ENCODE measurements at places on chromosomes 16 and 17. TPM values are rescaled to one million over a fixed set of nuclear protein-coding genes. Genes with fewer than 3 reads are reported as not detected.

- DNase-seq = no peak
These were observed 215.4 kb downstream of the SOX9 start for GRCh38 chr17:72336026-72336803.

GRCh38 chr17:74750327-74751069 is 2.1 kb downstream of the NHERF1 start:
- DNase-seq = no peak

Gene GLIS2
- total RNA-seq = 0.24 TPM

DNA sequence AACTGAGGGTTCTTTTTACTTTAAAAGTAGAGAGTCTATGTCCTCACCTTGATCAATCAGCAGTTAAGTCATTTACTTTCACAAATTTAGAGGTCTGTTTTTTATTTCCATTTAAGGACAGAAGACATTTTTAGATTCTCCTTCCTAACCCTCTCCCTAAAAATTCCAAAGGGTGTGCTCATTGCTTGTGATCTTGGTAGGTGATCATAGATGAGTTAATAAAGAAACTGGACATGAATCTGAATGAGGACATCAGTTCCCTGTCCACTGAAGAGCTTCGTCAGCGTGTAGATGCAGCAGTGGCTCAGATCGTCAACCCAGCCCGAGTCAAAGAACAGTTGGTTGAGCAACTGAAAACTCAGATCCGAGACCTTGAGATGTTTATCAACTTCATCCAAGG is 8.8 kb downstream of the RUNDC1 start:
- no peak for DNase-seq

Gene CDH8
- total RNA-seq = 1.3 TPM

Gene ASPHD1
- total RNA-seq = 2.6 TPM

DNA sequence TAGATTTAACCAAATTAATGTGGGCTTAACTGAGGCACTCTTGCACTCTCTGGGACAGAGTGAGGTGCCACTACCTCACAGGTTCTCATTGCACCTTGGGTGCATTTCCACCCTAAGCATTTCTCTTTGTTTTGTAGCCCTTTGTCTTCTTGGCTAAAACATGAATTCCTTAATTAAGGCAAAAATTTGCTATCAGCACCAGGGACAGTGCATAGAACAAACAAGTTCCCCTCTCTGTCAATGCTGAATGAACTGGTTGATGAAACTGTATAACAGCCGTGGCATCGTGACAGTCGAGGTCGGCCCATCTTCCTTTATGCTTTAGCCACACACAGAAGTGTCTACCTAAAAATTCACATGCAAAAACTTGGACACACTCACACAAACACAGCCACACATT is 74.8 kb downstream of the HS3ST2 start:
- DNase-seq = no peak

Gene SLC52A1
- not detected for total RNA-seq

Gene ITGB4
- total RNA-seq = 0.36 TPM

GRCh38 chr17:54544249-54544648 is 356.4 kb upstream of the TOM1L1 start:
- no peak for DNase-seq

GRCh38 chr16:63426275-63426870 is 1390.1 kb upstream of the CDH8 start:
- no peak for DNase-seq

Gene PLSCR3
- 20.8 TPM for total RNA-seq

DNA sequence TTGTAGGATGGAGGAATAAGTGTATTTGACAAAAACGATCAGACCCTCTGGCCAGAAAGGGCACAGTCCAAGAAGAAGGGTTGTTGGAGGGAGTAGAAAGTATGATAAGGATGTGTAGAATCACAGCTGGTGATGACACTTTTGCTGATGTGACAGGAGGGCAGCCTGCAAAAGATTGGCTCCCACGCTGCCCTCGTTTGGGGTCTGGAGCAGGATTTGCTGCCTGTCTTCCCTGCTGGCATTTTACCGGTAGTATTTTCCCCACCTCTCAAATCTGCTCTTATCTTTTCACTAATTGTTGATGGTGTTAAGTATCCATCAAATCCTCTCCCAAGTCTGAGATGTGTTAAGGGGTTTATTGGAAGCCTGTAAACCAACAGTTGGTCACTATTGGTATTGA is 208.8 kb downstream of the CCDC182 start:
- no peak for DNase-seq

GRCh38 chr16:86347090-86347489 is 163.2 kb upstream of the FOXF1 start:
- DNase-seq = peak; percentile 73

Gene WSCD1
- total RNA-seq = 0.20 TPM

Gene TNP2
- total RNA-seq = not detected

Gene C16orf89
- total RNA-seq = not detected

DNA sequence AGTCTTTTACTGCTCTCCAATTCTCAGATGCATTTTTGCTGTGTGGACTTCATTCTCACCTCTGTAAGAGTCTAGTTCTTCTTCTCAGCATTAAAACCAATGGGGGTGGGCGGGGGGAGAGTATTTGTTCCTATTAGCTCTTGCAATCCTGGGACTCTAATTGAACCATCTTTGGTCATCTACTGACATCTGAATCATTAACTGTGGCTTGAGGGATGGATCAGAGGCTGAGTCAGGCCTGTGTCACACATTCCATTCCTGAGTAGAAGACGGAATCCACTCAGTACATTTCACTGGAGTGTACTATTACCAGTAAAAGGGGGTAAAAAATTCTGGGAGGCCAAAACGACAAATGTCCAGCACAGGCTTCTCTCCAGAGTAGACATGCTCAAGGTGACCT is 12.8 kb upstream of the ZNF23 start:
- DNase-seq = peak; percentile 95

Gene SDR42E2
- total RNA-seq = not detected

Gene SLC5A11
- total RNA-seq = not detected

Gene NCOR1
- 54.2 TPM for total RNA-seq

GRCh38 chr16:26281381-26282110 is 589.8 kb downstream of the HS3ST4 start:
- no peak for DNase-seq

- DNase-seq = peak; percentile 21
These were observed 14.7 kb downstream of the LLGL2 start for GRCh38 chr17:75539967-75540729.

- no peak for DNase-seq
These were observed 164.8 kb downstream of the SNX29 start for GRCh38 chr16:12141073-12141951.

Gene GGT6
- total RNA-seq = not detected

- DNase-seq = no peak
These were observed 38.1 kb downstream of the RND2 start for GRCh38 chr17:43062984-43063638.

GRCh38 chr17:77783991-77784820 is 174.3 kb upstream of the TNRC6C start:
- no peak for DNase-seq

- DNase-seq = no peak
These were observed 166.4 kb downstream of the COPRS start for GRCh38 chr17:31692632-31693031.

DNA sequence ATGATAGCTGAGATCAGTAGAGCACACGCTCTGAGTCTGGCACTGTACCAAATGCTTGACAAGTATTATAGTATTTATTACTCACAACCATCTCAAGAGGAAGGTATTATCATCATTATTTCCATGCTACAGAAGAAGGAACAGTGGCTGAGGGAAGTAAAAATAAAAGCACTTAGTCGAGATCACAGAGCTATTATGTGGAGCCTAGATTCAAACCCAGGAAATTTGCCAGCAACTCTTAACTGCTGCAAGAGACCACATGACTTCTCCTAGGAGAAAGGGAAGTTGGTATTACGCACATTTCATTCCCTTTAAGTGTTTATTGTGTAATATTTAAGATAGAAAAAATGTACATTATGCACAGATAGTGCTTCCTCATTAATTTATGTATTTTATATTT is 1.0 kb upstream of the RHOT1 start:
- peak; percentile 60 for DNase-seq

Gene NPIPA3
- 0.48 TPM for total RNA-seq

GRCh38 chr16:88049561-88050545 is 98.6 kb downstream of the BANP start:
- DNase-seq = no peak

Gene SLC13A2
- total RNA-seq = not detected

Gene GPR142
- not detected for total RNA-seq

Gene FAM171A2
- total RNA-seq = 1.1 TPM

Gene TEKT3
- not detected for total RNA-seq

Gene STH
- not detected for total RNA-seq

DNA sequence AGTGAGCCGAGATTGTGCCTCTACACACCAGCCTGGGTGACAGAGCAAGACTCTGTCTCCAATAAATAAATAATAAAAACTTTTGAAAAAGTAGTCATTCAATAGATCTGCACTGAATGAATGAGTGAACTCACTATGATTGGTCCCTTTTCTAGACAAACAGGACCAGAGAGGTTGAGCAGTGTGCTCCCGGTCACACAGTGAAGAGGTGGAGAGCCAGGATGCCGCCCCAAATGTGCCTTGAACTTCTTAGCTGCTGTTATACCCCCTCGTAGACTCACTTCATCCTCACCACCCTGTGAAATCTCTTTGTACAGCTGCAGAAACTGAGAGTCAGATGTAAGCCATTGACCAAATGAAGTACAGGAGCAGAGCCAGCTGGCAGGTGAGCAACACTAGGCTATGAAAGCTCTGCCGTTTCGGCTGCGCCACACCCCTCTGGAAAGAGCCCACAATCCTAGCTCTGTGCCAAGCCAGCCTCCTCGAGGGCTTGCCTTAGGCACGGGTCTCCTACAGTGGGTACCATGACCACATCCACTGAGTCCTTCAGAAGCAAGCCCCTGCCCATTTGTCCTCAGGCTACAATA is 7.8 kb upstream of the KIAA0513 start:
- no peak for DNase-seq

DNA sequence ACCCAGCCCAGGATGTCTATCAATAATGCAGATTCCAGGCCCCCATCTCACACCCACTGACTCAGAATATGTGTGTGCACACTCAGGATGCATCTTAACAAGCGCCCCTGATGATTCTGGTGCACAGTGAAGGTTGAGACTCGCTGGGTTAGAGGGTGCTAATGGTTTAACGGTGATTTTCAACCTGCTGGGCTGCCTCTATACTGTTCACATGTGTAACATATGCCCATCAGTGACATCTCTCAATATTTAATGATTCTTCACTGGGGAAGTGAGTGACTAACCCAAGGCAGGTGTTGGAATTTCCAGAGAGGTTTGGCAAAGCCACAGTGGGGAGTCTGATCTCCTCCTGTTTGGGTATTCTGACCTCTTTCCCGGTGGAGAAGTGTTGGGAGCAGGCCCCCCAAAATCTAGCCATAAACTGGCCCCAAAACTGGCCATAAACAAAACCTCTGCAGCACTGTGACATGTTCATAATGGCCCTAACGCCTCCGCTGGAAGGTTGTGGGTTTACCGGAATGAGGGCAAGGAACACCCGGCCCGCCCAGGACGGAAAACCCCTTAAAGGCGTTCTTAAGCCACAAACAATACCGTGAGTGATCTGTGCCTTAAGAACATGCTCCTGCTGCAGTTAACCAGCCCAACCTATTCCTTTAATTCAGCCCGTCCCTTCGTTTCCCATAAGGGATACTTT is 4.1 kb upstream of the DOC2B start:
- no peak for DNase-seq

Gene COL1A1
- 259 TPM for total RNA-seq

All from RPMI7951 (cell line).